ENCODE measurements at places on chromosomes 4 and X. TPM values are rescaled to one million over a fixed set of nuclear protein-coding genes. Genes with fewer than 3 reads are reported as not detected.
A peak's percentile ranks its signal among the peaks of the same experiment; 100 is the strongest.

- H3K4me1 ChIP-seq = no peaks in the 10 kb centered on the region
- DNase-seq = no peak
- no peaks in the 10 kb centered on the region for H3K27me3 ChIP-seq
- no peak overlapping the region for H3K27ac ChIP-seq
- no peak overlapping the region for H3K4me3 ChIP-seq
These were observed 103.0 kb upstream of the MBNL3 start for GRCh38 chrX:132591719-132592275.

- no peaks in the 10 kb centered on the region for H3K36me3 ChIP-seq
- no peak for DNase-seq
- H3K4me3 ChIP-seq = no peak overlapping the region
- no peaks in the 10 kb centered on the region for H3K4me1 ChIP-seq
These were observed 174.8 kb downstream of the BCOR start for GRCh38 chrX:39922926-39923325.

DNA sequence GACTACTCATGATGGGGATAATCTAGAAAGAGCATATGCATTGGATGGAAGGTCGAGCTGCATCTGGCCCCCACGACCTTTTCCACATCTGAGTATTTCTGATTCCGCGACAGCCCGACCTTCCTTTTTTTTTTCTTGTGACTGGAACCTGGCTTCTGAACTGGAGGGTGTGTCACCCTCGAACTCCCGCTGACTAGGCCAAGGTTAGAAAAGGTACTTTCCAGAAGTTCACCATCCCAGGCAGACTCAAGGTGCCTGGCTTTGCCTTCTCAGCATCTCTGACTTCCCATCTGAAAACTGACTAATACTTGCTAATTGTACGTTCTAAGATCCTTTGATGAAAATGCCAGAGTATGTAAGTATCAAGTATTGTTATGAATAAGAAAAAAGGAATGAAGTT, 49.3 kb upstream of the CD40LG start:
- H3K36me3 ChIP-seq = no peaks in the 10 kb centered on the region
- no peaks in the 10 kb centered on the region for H3K27me3 ChIP-seq
- H3K27ac ChIP-seq = no peak overlapping the region
- no peaks in the 10 kb centered on the region for H3K4me1 ChIP-seq
- no peak overlapping the region for H3K4me3 ChIP-seq

Gene RBMX
- total RNA-seq = 107 TPM

Gene GABRA4
- 51.8 TPM for total RNA-seq

DNA sequence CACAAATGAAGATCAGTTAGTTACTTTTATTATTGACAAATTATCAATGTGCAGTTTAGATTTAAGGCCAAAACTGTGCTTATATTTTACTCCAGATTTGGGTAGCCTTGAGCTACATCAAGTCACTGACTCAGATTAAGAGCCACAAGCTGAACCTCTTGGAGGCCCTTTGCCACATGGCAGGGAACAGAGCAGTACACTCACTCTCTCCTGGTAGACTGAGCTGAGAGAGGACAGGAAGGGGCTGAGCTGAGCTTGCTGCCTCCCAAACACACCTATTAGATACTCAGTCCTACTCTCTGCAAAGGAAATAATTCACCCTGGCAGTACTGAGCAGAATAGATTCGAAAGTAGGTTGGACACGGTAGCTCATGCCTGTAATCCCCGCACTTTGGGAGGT, 7.8 kb downstream of the STAP1 start:
- H3K4me1 ChIP-seq = no peaks in the 10 kb centered on the region
- H3K27me3 ChIP-seq = no peaks in the 10 kb centered on the region
- no peak overlapping the region for H3K4me3 ChIP-seq
- DNase-seq = no peak
- no peaks in the 10 kb centered on the region for H3K36me3 ChIP-seq

Gene CHIC1
- 11.2 TPM for total RNA-seq

Gene MAGIX
- 4.2 TPM for total RNA-seq

Gene ZDHHC15
- total RNA-seq = 2.9 TPM

- H3K4me3 ChIP-seq = no peak overlapping the region
- H3K27ac ChIP-seq = no peak overlapping the region
- no peak for DNase-seq
- no peaks in the 10 kb centered on the region for H3K27me3 ChIP-seq
- H3K4me1 ChIP-seq = no peaks in the 10 kb centered on the region
These were observed 50.4 kb upstream of the RPA4 start for GRCh38 chrX:96833333-96833732.

GRCh38 chrX:39519566-39520301, 578.0 kb downstream of the BCOR start:
- H3K4me1 ChIP-seq = no peaks in the 10 kb centered on the region
- DNase-seq = peak; percentile 50
- H3K27me3 ChIP-seq = no peaks in the 10 kb centered on the region
- H3K4me3 ChIP-seq = no peak overlapping the region
- H3K27ac ChIP-seq = peak overlapping the region; percentile 60
- H3K36me3 ChIP-seq = no peaks in the 10 kb centered on the region

Gene TBC1D8B
- total RNA-seq = 1.9 TPM

GRCh38 chr4:49044270-49044669, 58.2 kb downstream of the CWH43 start:
- no peak for DNase-seq
- H3K27me3 ChIP-seq = no peaks in the 10 kb centered on the region
- no peaks in the 10 kb centered on the region for H3K36me3 ChIP-seq
- no peak overlapping the region for H3K27ac ChIP-seq
- no peak overlapping the region for H3K4me3 ChIP-seq

Gene ADGRG2
- total RNA-seq = 0.16 TPM

GRCh38 chr4:70747874-70748273, 26.1 kb downstream of the RUFY3 start:
- H3K4me3 ChIP-seq = no peak overlapping the region
- no peaks in the 10 kb centered on the region for H3K27me3 ChIP-seq
- no peaks in the 10 kb centered on the region for H3K36me3 ChIP-seq
- H3K4me1 ChIP-seq = no peaks in the 10 kb centered on the region
- DNase-seq = no peak
- H3K27ac ChIP-seq = no peak overlapping the region

- peak overlapping the region; percentile 77 for H3K4me3 ChIP-seq
- peaks cover 3% of the 10 kb centered on the region for H3K4me1 ChIP-seq
- no peaks in the 10 kb centered on the region for H3K27me3 ChIP-seq
- H3K27ac ChIP-seq = peak overlapping the region; percentile 95
- DNase-seq = no peak
- H3K36me3 ChIP-seq = peaks cover 25% of the 10 kb centered on the region
These were observed 60.1 kb downstream of the TSC22D3 start for GRCh38 chrX:107715331-107716117.

Gene CLDN34
- not detected for total RNA-seq

DNA sequence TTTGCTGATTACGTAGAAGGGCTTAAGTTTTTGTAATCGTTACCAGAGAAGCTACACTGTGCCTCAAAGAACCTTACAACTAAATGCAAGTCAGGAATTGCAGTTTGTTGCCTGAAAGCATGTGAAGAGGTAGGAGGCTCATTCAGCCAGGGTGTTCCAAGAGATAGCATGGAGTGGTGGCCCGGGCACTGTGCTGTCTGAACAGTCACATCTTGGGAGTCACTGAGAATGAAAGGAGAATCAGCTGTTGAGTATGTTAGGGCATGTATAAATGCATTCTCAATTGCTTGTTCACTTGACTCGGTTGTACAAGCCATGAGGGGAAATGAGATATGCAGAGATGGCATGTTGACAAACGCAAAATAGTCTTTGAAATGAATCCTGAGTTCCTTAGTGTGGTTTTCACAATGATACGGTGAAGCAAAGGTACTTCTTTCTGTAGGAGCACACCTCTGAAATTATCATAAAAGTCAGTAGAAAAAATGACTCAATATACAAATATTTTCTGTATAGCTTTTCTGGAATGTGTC, 161.0 kb downstream of the DCTD start:
- DNase-seq = no peak
- H3K4me3 ChIP-seq = no peak overlapping the region
- H3K27ac ChIP-seq = no peak overlapping the region

- H3K4me1 ChIP-seq = no peaks in the 10 kb centered on the region
- no peak for DNase-seq
- H3K27ac ChIP-seq = no peak overlapping the region
- no peaks in the 10 kb centered on the region for H3K27me3 ChIP-seq
- H3K4me3 ChIP-seq = no peak overlapping the region
- H3K36me3 ChIP-seq = no peaks in the 10 kb centered on the region
These were observed 39.8 kb upstream of the ATOH1 start for GRCh38 chr4:93788712-93789111.

Gene CXCL6
- 0.28 TPM for total RNA-seq

DNA sequence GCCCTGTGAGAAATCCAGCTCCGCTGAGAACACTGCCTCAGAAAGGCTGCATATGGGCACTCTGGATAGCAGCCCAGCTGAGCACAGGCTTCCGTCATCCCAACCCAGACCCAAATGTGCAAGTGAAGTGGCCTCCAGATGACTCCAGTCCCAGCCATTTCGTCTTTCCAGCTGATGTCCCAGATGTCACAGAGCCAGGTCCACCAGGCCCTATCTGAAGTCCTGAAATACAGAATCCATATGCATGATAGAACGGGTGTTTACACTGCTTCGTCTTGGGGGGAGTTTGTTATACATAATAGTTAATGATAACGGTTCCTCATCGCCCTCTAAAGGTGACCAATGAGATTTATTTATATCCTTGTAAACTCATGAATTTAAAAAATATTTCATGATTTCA, 72.6 kb upstream of the TRIM2 start:
- H3K27me3 ChIP-seq = no peaks in the 10 kb centered on the region
- H3K4me3 ChIP-seq = no peak overlapping the region
- no peak overlapping the region for H3K27ac ChIP-seq

GRCh38 chr4:113221990-113222389, 172.5 kb downstream of the ANK2 start:
- H3K4me1 ChIP-seq = no peaks in the 10 kb centered on the region
- no peaks in the 10 kb centered on the region for H3K27me3 ChIP-seq
- no peak overlapping the region for H3K4me3 ChIP-seq
- no peak overlapping the region for H3K27ac ChIP-seq
- DNase-seq = no peak

GRCh38 chr4:159049780-159050375, 53.0 kb upstream of the RAPGEF2 start:
- H3K4me1 ChIP-seq = peaks cover 3% of the 10 kb centered on the region
- no peak overlapping the region for H3K27ac ChIP-seq
- DNase-seq = no peak
- no peaks in the 10 kb centered on the region for H3K36me3 ChIP-seq
- H3K27me3 ChIP-seq = no peaks in the 10 kb centered on the region

DNA sequence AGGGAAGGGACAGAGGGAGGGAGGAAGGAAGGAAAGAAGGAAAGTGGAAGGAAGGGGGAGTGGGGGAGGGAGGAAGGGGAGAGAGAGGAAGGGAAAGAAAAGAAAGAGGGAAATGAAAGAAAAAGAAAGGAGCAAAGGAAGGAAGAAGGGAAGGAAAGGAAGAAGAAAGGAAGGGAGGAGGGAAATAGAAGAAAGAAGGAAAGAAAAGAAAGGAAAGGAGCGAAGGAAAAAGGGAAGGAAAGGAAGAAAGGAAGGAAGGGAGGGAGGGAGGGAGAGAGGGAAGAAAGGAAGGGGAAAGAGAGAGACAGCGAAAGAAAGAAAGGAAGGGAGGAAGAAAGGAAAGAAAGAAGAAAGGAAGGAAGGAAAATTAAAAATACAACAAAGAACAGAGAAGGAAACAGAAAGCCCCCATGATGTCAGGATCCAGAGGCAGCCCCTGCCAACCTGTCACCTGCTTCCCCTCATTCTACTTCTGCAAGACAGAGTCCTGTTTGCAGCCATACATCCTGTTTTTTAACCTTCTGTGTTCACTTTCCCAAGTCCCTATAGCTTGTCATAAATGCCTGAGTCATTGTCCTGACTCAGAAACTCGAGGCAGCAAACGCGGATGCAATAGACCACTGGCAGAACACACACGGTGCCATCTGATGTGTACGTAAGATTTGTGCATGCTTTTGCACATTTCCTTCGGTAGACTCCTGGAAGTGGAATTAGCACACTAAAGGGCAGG, 77.0 kb upstream of the C4orf50 start:
- no peak overlapping the region for H3K27ac ChIP-seq
- H3K4me1 ChIP-seq = no peaks in the 10 kb centered on the region
- H3K27me3 ChIP-seq = peaks cover 17% of the 10 kb centered on the region
- H3K4me3 ChIP-seq = no peak overlapping the region
- DNase-seq = no peak
- no peaks in the 10 kb centered on the region for H3K36me3 ChIP-seq

Gene DCX
- total RNA-seq = 0.09 TPM

DNA sequence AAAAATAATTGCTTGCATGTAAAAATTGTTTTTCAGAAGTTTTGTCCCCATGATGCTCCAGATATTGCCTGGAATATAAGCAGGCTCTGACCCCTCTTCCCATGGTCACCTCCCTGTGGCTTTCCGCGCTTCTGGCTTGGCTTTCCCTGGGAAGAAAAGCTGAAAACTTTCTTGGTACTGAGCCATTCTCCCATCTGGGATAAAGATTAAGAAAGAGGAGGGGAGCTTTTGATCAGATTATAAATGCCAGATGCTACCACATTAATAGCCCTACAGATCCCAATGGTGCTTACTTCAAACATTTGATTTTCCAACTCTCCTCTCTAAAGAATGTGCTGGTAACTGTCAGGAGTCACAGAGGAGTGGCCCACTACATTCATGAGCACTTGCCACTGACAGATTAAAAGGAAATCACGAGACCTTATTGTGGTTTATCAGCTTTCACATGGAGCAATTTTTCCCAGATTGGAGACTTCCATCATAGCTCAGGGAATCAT, 54.4 kb upstream of the GAB1 start:
- peak overlapping the region; percentile 45 for H3K27ac ChIP-seq
- H3K36me3 ChIP-seq = no peaks in the 10 kb centered on the region
- peak; percentile 44 for DNase-seq
- H3K4me1 ChIP-seq = peaks cover 21% of the 10 kb centered on the region
- H3K27me3 ChIP-seq = no peaks in the 10 kb centered on the region

- H3K4me1 ChIP-seq = no peaks in the 10 kb centered on the region
- DNase-seq = no peak
These were observed 214.3 kb downstream of the FAT4 start for GRCh38 chr4:125529071-125529470.

Gene MAGED1
- total RNA-seq = 84.6 TPM

Gene PABPC1L2A
- not detected for total RNA-seq

DNA sequence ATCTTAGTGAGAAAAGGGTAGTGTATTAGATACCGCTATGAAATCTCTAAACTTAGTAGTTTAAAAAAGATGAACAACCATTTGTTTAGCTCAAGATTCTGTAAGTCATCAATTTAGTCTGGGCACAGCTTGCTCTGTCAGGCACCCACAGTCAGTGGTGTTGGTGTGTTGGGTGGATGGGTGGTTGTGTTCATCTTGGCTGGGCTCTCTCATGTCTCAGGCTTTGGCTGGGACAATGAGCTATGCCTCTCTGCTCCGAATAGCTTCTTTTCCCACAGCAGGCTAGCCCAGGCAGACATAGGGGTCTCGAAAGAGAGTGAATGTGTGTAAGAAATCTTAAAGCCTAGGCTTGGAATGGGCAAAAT, 127.0 kb upstream of the GATB start:
- no peak overlapping the region for H3K4me3 ChIP-seq
- no peaks in the 10 kb centered on the region for H3K36me3 ChIP-seq
- H3K27me3 ChIP-seq = no peaks in the 10 kb centered on the region
- H3K27ac ChIP-seq = no peak overlapping the region
- DNase-seq = no peak
- H3K4me1 ChIP-seq = no peaks in the 10 kb centered on the region

All from heart right ventricle (tissue), 16 donors.